Renal cortex interstitium (tissue), 15 donors: ENCODE measurements at places on chromosomes 5 and 9. TPM values are rescaled to one million over a fixed set of nuclear protein-coding genes. Genes with fewer than 3 reads are reported as not detected.

GRCh38 chr9:72623156-72623555, 101.7 kb downstream of the TMC1 start:
- DNase-seq, result no peak

- DNase-seq, result no peak
Measured at GRCh38 chr5:76861612-76862011, 11.8 kb downstream of the S100Z start.

- DNase-seq, result no peak
Measured at GRCh38 chr5:441996-442334, 1.0 kb upstream of the EXOC3 start.

PSAT1 gene
- 74.3 TPM for polyA plus RNA-seq

SMIM33 gene
- polyA plus RNA-seq, result 0.06 TPM

BASP1 gene
- 84.8 TPM for polyA plus RNA-seq
